NCI-H524 (cell line): ENCODE measurements at places on chromosomes 1 and 21.

DNA sequence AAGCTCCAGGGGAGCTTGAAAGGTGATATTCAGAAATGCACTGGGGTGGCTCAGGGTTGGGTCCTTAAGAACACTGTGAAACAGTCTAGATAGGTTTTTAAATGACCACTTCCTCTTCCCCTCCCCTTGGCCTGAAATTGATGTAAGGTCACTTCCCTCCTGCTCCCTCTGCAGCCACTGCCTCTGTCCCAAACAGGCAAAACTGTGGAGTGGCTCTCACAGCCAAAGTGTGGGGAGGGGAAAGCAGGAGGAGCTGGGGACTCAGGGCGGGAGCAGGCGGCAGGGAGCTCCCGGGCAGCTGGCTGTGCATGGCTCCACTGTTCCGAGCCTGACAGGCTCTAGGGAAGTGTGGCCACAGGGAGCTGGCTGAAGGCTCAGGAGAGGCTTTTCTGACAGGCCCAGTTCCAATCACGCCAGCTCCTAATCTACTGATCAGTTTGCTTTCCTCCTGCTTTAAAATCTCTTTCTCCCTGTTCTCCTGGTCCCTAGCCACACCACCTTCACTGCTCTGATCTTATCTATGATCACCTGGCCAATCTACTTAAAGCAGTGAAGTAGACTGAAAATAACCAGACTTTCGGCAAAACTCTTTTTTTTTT lies 5.1 kb upstream of the CSRP1 start:
- DNase-seq = no peak

- no peak for DNase-seq
These were observed 1458.0 kb downstream of the NCAM2 start for GRCh38 chr21:22456241-22456640.

GRCh38 chr1:70090875-70091274 lies 114.5 kb downstream of the LRRC40 start:
- no peak for DNase-seq

GRCh38 chr1:225710804-225711203 lies 57.9 kb upstream of the ENAH start:
- DNase-seq = no peak

DNA sequence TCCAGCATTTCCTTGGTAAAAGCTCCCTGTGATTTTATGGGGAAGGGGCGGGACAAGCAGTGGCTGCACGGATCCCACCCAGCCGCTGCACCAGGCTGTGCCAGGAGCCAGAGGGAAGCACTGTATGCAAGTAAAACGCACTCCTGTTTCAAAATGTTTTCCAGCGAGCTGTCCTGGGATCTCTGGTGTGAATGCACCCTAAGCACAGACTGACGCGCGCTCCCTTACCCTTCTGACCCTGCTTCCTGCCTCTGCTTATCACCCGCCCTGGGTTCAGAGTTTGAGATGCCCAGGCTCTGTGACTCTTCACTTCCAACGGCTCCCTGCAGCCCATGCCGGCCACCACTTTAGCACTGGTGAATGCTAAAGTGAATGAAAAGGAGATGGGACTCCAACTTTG lies 131.2 kb downstream of the RHOU start:
- no peak for DNase-seq

GRCh38 chr1:39590546-39590945 lies 14.0 kb upstream of the PABPC4 start:
- no peak for DNase-seq

GRCh38 chr1:66084442-66084841 lies 291.7 kb downstream of the PDE4B start:
- no peak for DNase-seq

- DNase-seq = peak; percentile 60
These were observed 14.1 kb downstream of the VAMP4 start for GRCh38 chr1:171727778-171728177.

GRCh38 chr1:212614453-212615200 lies 6.1 kb downstream of the ATF3 start:
- DNase-seq = no peak

- DNase-seq = no peak
These were observed 2.7 kb upstream of the NTNG1 start for GRCh38 chr1:107138166-107138565.

DNA sequence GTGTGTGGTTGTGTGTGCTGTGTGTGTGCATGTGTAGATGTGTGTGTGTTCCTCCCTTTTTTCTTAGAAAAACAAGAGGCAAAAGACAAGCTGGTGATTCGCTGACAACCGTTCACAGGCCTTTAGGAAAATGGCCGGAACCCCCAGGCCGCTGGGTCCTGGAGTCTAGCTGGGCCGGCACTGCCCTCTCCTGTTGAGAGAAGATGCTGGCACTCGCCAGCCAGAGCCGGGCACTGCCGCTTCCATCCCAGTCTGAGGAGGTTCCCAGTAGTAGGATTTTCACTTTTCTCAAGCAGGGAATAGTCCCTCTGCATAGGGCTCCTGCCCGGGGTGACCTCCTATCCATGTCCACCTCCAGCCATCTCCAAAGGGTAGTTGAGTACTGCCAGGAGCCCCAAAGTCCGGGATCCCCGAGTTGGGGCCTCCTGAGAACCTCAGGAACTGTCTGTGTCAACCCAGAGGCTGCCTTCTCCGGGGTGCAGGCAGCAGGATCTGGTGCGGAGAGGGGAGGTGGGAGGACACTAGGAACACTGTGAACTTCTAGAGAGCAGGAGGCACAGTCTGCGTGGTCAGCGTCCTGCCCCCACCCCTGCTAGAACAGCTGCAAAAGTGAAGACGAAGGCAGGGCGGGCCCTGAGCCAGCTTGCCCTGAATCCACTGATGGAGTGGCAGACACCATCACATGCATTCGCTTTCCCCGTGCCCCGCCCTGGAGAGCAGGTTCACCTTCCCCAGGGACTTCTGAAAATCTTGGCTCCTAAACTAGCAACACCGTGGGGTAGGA lies 44.1 kb upstream of the ARHGEF16 start:
- no peak for DNase-seq

DNA sequence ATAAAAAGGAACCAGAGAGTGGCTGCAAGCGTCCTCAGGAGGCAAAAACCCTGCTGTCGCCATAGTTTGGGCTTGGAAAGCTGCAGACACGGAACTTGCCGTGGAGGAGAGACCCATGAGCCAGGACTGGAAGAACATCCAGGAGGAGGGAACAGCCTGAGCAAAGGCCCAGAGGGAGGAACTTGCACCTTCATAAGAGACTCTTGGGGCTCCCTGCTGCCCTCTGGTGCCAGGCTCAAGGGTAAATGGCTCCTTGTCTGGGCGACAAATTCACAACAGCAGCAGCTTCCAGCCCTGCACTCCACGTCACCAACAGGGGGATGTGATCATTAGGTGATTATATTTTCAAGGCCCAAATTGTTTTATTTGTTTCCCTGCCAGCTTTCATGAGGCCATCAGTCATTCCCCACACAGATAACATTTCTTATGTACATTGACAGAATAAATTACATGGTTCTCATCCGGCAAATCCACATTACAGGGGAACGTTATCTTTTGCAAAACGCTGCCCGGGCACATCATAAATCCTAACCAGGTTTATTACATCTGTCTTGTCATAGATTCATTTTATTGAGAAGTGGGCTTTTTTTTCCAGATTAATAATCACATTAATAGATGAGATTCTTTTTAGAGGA lies 143.0 kb upstream of the GRIK3 start:
- DNase-seq = peak; percentile 72
